ENCODE measurements at places on chromosomes 7 and 10.

DNA sequence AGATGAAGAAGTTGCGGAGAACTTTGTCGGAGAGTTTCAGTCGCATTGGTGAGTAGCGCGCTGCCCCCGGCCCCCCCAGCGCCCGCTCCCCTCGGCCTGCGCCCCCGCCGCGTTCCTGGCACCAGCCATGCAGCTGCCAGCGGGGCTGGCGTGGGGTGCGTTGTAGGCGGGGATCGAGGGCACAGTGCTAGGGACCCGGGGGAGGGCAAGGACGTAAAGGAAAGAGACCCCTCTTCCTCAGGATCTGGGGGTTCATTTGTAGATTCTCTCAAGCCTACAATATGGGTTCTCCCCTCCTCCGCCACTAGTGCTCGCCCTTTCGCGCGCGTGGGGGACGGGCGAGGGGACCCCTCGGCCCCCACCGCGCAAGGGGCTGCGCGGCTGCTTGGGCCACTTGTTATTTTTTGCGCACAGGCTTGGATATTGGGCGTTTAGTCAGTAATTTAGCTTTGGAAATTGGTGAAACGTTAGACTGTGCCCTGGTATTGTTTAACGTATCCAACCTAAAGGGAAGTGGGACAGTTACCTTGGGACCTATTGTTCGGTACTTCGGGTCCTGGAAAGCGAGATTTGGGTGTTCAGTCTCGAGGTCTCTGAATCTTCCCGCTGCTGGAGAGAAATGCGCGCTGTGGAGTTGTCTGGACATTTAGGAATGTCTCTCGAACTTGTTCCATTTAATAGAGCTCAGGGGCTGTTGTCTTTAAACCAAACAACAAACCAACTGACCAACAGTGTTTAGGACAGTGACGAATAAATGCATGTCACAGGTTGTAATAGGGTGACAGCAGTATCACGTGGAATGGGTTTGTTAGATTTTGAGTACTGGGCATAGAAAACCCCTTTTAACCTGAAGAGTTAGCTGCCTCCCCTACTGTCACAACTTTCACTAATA lies 796 bp downstream of the CDK14 start:
- no peak for DNase-seq

GRCh38 chr10:25600651-25601050 lies 333.4 kb upstream of the MYO3A start:
- DNase-seq: no peak

GRCh38 chr7:79064187-79064823 lies 389.2 kb downstream of the MAGI2 start:
- no peak for DNase-seq

DNA sequence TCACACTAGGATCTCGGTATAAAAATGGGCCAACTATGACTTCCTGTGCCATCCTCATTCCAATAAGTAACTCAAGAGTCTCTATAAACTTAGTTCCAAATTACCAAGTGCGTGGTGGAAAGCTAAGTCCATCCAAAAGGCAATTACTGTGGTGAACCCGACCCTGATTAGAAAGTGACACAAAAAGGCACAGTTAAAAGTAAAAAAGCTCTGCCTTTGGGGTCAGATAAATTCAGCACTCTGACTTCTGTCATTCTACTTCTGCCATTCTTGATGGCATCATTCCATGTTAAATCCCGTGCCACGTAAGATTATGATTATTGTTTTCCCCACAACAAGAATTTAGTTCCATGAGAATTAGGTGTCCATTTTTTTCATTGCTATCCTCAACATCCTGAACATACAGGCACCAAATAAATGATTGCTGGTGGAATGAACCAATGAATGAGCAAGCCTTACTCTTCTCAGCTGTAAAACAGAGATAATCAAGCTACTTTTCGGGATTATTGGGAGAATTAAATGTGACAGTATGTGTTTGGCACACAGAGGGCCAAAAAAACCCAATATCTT lies 877 bp downstream of the NCOA4 start:
- DNase-seq: no peak

- DNase-seq: no peak
These were observed 4.2 kb downstream of the SUN1 start for GRCh38 chr7:836429-836828.

GRCh38 chr7:118304100-118304499 lies 79.6 kb downstream of the ANKRD7 start:
- no peak for DNase-seq

- no peak for DNase-seq
These were observed 59.6 kb upstream of the CDK13 start for GRCh38 chr7:39890411-39890810.

- no peak for DNase-seq
These were observed 528.5 kb downstream of the LRMDA start for GRCh38 chr10:75959912-75960311.

GRCh38 chr7:72099784-72100183 lies 312.4 kb downstream of the CALN1 start:
- DNase-seq: no peak

DNA sequence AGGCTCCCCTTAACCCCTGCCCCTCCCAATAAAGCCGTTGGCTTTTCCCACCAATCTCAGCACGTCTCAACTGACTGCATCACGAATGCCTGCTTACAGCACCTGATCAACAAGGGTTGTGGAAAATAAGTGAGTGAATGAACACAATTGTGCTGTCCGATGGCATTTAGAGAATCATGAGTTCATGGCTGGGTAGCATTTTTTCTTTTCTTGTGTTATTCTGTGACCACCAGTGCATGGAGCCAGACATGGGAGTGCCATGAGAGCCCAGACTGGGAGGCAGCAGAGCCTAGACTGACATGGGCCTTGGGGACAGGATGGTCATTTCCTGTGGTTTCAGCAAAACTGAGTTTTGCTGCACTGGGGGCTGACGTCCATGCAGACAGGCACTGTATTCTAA lies 254.1 kb upstream of the IGFBP3 start:
- no peak for DNase-seq

DNA sequence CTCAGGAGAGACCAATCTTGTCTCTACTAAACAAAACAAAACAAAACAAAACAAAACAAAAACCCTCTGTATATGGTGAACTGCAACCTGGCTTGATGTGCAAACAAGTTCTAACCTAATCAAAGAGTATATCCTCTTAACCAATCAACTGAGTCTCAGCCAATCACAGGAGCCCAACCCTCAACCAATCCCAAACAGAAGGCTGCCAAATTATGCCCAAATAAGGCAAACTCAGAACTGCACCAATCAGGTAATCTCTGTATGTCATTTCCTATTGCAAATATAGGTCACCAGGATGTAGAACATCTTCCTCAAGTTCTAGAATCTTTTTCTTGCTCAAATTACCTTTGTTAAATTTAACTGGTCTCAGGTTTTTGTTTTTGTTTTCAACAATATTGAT lies 5.2 kb downstream of the FAM133B start:
- no peak for DNase-seq

DNA sequence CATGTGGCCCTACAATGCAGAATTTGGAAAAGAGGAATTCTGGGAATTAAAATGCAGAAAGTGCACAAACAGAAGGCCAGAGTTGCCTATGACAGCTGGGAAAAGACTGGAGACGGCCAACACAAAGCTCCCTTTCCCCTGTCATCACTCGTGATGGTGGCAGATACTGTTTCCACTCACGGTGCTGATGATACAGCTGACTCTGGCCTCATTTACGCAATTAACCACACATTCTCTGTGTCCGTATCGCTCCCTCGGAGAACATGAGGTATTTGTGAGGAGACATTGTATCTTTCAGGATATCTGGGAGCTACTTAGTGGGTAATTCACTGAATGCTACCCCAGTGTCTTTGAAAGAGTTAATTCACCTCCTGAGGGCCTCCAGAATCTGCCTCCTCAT lies 172.8 kb downstream of the TAX1BP1 start:
- DNase-seq: no peak

- DNase-seq: peak; percentile 24
These were observed 868 bp downstream of the EMX2 start for GRCh38 chr10:117543225-117544003.

- DNase-seq: no peak
These were observed 29.1 kb downstream of the TFPI2 start for GRCh38 chr7:93861325-93861949.

- no peak for DNase-seq
These were observed 158.9 kb upstream of the ADCY1 start for GRCh38 chr7:45415265-45415664.

DNA sequence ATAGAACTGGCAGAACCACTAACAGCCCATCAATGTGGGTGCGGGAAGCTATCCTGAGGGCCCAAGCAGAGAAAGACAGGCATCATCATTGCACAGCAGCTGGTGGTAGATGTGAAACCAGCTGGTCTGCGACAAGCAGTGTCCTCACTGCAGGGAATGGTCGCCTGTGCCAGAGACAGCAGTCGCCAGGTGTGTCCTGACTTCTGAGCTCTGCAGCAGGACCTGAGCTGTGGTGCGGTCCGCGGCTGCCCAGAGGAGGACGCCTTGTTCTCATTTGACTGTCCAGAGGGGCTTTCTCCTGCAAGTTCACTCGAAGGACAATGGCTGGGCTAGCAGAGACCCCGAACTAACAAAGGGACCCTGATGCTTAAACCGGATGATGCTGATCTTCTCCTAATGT lies 97.4 kb downstream of the LRRC18 start:
- no peak for DNase-seq

Data from NCI-H1436 (cell line).